ENCODE measurements at places on chromosomes 2 and 18. TPM values are rescaled to one million over a fixed set of nuclear protein-coding genes. Genes with fewer than 3 reads are reported as not detected.
A peak's percentile ranks its signal among the peaks of the same experiment; 100 is the strongest.

DNA sequence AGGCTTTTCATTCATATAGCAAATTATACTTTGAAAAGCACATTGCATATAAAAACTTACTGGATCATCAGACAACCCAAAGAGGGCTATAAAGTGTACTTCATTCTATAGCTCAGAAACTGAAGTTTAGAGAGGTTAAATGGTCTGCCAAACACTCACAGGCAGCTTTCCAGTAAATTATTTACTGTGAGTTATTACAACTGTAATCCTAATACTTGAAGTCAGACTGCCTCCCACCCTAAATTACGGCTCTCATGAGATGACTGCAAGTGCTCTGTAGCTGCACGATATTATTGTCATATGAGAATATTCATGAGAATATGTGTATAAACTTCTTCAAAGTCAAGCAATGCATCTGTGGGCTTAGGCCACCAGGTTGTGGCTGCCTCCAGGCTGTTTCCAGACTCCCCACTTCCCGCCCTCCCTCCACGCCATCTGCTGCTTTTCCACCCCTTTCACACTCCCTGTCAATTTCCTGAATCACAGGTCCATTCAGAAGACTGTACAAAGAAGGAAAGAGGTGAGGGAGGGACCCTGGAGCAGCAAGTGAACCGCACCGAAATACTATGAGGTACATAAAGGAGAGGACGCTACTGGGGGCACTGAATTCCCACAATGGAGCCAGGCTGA is 111.1 kb upstream of the SPOPL start:
- DNase-seq: no peak

The REG3G gene
- total RNA-seq: not detected

- peak; percentile 65 for DNase-seq
Measured at GRCh38 chr2:54176577-54176976, 61.2 kb downstream of the ACYP2 start.

DNA sequence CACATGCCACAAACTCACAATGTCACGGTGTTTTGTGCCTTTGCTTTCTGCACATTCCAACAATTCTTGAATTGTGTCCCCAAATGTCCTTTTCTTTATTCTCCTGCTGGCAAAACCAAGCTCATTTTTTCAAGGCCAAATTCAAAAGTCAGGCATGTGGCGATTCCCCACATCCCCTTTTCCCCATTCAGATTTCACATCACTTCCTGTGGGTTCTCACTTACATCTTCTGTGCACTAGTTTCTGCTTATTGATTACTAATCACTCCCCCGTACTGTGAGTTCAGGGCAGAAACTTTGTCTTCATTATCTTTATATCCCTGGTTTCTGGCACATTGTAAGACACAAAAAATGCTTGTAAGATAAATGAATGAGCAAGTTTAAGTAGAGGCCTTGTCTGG is 69.2 kb downstream of the AP1S3 start:
- DNase-seq: no peak

The IL1R2 gene
- 1.0 TPM for total RNA-seq

- DNase-seq: no peak
Measured at GRCh38 chr2:225020168-225020849, 22.0 kb downstream of the DOCK10 start.

GRCh38 chr2:73109431-73110167 is 3.1 kb downstream of the RAB11FIP5 start:
- no peak for DNase-seq

- no peak for DNase-seq
Measured at GRCh38 chr2:55712477-55713060, 18.9 kb upstream of the PNPT1 start.

DNA sequence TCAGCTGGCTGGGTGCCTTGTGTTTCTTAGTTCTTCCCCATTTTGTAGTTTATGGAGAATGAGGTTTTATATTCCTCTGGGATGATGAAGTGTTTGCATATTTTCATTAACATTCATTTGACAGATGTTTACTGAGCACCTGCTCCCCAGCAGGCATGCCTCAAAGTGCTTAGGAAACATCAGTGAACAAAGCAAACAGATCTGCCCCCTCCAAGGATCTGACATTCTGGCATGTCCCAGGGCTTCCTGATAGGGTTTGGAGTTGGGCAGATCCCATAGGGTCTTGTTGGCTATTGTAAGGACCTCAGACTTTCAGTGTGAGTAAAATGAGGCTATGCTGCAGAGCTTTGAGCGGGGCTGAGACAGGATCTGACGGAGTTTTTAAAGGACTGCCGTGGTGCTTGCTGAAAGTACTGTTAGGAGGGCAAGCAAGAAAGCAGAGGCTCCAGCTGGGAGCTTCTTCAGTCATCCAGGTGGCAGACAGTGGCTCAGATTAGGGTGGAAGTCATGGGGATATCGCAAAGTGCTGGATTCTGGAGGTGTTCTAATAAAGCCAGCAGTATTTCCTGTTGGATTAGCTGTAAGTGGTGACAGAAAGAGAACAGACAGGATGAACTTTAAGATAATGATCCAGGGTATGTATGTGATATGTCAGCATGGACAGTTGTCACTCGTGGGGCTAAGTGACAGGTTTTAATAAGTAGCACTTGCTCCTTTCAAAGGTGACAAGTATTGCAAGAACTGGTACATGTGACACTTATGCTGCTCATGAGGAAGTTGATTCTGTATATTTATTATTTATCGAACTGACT is 11.3 kb upstream of the IAH1 start:
- no peak for DNase-seq

DNA sequence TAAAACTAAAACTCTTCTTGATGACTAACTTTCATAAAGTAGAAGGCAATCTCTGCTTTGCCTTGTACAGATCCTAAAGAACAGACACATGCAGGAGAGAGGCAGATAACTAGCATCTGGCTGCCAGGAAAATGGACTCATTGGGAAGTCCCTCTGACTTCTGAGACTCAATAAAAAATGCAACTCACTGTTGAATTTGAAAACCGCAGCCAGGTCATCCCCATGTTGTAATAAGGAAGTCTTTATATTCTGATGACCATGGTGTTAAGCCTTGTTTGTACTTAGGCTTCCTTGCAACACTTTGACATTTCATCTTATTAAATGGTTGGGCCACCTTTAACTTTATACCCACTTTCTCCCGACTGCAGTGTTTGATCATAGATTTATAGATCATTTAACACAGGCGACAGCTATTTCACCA is 375.1 kb upstream of the KCNH7 start:
- peak; percentile 48 for DNase-seq

DNA sequence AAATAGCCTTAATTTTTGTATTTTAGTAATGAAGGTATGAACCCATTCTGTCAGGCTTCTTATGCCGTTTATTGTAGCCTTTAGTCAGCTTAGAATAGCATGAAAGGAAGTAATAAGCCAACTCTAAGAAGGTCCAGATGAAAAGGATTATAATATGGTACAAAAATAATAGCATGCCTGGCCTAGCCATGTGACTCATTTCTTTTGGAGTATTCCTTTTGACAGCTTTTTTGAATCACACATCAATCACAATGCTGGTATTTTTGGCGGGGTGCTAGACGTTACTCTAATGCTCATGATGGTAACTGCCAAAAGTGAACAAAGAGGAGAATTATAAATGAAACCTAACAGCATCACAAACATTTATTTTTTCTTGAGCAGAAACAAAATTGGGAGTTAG is 19.9 kb downstream of the FMNL2 start:
- peak; percentile 23 for DNase-seq

GRCh38 chr2:119546447-119546767 is 2.2 kb downstream of the CFAP221 start:
- no peak for DNase-seq

DNA sequence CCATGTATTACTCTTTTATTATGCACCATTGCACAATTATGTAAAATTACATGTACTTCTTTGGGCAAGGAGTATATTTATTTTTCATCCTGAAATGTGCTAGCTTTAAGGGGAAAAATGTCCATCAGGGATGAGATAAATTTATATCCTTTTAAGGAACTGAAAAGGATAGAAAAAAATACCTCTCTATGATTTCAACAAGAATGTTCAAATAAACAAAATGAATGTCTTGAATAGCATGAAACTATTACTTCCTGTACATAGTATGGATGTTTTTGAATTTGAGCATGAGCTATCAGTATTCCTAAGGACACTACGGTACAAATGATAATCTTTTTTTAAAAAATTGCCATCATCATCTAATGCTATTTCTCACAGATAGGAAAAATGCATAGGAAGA is 1611.9 kb upstream of the ZEB2 start:
- DNase-seq: no peak

GRCh38 chr18:24270937-24271380 is 126.7 kb downstream of the OSBPL1A start:
- DNase-seq: peak; percentile 61

DNA sequence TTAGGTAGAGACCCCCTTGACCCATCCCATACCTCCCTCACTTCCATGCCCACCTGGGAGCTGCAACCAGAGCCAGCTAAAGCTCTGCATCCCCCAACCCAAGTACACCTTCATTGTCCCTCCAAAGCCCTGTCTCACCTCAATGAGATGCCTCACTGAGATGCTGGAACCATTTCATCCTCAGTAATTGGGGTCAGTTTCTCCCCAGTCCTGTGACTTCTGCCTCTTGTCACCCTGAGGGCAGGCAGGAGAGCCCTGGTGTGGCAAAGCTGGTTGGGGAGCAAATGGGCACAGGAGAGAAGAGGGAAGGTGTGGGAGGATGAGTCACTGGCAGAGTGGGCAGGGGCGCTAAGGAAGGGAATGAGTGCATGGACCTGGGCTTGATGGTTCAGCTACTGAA is 27.9 kb upstream of the NT5DC4 start:
- peak; percentile 24 for DNase-seq

The NOSTRIN gene
- total RNA-seq: not detected

GRCh38 chr2:125643585-125643984 is 1012.4 kb upstream of the GYPC start:
- DNase-seq: no peak

- no peak for DNase-seq
Measured at GRCh38 chr2:8648441-8649213, 33.2 kb upstream of the ID2 start.

- no peak for DNase-seq
Measured at GRCh38 chr2:197096649-197097048, 170.1 kb upstream of the PGAP1 start.

The GRHL1 gene
- 0.77 TPM for total RNA-seq

- no peak for DNase-seq
Measured at GRCh38 chr2:38260469-38260868, 116.6 kb downstream of the ATL2 start.

GRCh38 chr2:233853883-233854240 is 473 bp downstream of the HJURP start:
- no peak for DNase-seq

DNA sequence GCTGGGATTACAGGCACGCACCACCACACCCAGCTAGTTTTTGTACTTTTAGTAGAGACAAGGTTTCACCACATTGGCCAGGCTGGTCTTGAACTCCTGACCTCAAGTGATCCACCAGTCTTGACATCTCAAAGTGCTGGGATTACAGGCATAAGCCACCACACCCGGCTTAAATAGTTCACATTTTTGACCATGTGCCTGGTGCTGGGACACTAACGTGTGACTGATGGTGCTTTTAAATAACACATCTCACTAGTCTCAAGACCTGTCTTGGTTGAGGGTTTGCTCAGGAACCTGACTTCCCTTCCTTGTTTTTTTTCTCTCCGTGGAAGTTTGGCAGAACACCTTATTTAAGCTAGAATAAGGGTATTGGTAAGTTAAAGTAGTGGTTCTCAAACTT is 8.5 kb downstream of the FMNL2 start:
- no peak for DNase-seq

The ST8SIA3 gene
- not detected for total RNA-seq

DNA sequence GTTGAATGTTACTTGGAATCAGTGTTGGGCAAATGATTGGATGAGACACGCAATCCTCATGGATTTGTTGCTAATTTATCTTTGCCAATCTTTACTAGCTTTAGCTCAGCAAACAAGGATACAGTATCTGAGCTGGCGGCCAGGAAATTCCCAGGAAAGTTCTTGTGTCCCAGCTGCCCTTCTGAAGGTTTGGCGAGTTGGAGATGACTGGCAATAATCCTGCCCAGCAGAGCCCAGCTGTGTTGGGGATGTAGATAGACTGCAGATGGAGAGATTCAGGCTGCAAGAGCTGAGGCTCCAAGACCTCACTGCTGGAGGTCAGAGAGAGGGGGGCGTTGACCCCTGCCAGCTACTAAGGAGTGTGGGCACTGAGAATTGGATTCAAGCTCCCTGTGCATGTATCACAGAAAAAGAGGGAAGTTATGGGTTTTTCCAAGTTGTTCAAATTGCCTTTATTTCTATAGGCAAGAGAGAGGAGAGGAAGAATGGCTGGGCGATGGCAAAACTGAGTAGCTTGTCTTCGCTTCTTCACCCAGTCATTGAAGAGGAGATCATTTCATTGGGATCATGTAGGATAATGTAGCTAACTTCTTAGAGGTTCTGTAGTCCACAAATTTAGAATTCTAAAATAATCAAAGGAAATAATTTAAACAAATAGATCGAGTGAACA is 506.8 kb upstream of the LRATD1 start:
- no peak for DNase-seq

The SP9 gene
- not detected for total RNA-seq

DNA sequence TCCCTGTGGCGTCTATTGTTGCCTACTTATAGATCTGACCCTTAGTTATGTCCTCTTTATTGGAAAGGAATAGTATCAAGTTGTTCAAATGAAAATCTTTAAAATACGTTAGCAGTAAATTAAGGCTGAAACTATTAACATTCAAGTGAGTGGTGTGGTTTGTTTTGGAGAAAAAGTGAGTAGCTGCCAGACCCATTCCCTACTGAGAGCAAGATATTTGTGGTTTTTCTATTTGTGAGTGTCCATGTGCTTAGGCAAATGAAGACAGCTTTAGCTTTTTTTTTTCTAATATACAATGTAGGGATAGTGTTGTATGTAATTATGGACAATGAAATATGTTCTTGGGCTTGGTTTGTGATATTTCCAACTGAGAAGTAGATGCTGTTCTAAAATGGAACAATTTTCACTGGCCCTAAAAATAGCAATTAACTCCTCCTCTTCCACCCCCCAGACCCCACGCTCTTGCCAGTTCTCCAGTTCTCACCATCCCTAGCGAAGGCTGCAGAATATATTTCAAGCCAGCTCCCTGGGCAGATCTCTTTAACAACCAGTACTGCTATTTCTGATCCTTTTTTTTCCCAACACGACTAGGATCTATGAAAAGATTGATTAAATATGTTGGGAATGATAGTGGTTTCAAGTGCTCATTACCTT is 83.1 kb downstream of the CCDC85A start:
- no peak for DNase-seq

The ADRA2B gene
- total RNA-seq: not detected

The MAP3K19 gene
- not detected for total RNA-seq

The TOGARAM2 gene
- total RNA-seq: 0.26 TPM

The CAB39 gene
- total RNA-seq: 72.3 TPM

DNA sequence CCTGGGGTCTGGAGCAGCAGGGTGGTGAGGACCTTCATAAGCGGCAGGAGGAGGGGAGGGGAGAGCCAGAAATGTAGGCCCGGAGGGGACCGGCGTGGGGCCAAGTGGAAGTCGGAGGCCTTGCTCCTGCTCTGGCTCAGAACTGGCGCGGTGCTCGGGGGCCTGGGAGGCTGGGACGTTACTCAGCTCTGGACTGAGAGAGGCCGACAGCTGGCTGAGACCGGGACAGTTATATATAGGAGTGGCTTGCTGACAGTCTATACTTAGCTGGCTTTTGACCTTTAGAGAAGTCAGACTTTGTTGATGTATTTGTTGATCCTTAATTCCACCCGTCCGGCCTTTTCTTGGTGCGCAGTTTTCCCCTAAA is 15.7 kb downstream of the IGFBP5 start:
- no peak for DNase-seq

The POTEJ gene
- total RNA-seq: not detected

GRCh38 chr18:66495844-66496243 is 108.0 kb downstream of the CDH19 start:
- peak; percentile 33 for DNase-seq
